Activated T-cell treated with anti-CD3 and anti-CD28 coated beads, Interleukin-2, amount 50 U/mL, for 1 hour (primary cell): ENCODE measurements at places on chromosomes 6 and 20.

- peak; percentile 48 for DNase-seq
Measured at GRCh38 chr6:26215585-26216358, 128.5 kb downstream of the HFE start.

- no peak for DNase-seq
Measured at GRCh38 chr6:10518557-10519407, 2.4 kb upstream of the GCNT2 start.

- no peak for DNase-seq
Measured at GRCh38 chr20:48286601-48287000, 501.3 kb upstream of the SULF2 start.

DNA sequence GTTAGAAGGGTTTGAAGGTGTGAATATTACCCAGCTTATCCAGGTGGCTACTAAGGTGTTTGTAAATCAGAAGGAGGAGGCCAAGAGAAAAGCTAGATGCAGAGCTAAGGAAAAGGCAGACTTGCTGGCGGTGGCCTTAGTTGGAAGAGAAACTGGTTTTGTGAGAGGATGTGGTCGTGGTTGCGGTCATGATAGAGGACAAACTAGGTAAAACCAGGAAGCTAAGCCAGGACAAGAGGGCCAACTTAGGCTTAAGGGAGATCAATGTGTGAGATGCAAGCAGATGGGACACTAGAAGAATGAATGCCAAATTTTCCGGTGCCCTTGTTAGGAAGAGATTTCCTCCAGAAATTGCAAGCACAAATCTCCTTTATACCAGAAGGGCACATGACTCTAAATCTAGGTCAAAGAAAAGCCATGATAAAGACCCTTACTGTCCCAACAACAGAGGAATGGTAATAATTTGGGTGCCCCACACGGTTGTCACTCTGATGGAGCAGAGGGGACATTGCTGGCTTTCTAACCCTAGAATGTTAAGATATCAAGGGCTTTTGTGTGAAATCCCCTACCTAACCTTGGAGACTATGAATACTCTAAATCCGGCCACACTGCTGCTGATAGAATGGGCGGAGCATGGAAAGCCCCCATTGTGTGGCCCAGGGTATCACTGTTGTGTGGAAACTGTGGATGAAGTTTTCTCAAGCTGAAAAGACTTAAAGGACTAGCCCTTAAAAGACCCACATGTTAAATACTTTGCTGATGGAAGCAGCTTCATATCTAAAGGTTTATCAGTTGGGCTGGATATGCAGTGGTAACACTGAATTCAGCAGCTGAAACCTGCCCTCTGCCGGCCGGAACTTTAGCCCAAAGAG lies 7.8 kb downstream of the IL22RA2 start:
- peak; percentile 37 for DNase-seq

DNA sequence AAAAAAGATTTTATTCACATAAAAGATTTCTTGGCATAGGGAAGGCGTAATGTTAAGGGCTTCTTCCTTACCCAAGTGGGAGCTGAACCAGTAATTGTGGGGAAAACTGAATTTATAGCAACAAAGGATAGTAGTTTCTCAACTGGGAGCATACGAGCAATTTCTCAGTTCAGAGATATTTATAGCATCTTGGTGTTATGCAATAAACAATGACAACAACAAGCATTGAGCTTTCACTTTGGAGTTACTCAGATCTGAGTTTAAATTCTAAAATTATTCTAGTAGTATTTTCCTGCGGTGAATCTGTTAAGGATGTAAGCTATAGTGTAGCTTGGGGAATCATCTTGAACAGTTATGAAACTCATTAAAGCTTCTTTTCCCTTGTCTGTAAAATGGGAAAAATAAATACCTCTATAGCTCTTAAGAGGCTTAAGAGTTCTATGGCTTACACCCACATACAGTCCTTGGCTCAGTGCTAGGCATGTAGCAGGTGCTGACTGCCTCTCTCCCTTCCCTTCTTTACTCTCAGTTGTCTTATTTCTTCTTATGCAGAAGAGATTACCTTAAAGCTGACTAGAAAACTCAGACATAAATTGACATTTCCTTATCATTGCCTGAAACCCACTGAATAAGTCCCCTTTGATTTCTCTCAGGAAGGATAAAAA lies 58.8 kb downstream of the SAMD5 start:
- DNase-seq = no peak

- peak; percentile 26 for DNase-seq
Measured at GRCh38 chr6:153131037-153131981, at the start of gene RGS17. Gene RGS17, minus strand, starts transcription at chr6:153131282. Its CDS starts 87,264 bp downstream, at chr6:153044018.

DNA sequence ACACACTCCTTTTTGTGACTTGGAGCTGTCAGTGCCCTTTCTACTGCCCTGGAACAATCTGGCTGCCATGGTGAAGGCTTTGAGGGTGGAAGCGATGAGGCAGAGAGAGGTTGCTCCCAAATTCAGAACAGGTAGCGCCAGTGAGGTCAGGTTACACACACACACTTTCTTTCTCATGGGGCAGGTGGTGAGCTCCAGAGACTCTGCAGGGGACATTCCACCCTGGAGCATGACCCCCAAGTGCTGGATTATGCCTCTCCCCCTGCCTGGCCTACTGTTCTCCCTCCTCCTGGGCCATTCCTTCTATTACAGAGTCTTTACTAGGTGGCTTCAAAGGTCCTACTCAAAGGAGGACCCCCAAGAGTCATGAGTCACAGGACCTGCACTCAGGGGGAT lies 98.0 kb downstream of the EYA2 start:
- DNase-seq = no peak

- DNase-seq = peak; percentile 46
Measured at GRCh38 chr6:7138921-7139358, 31.2 kb downstream of the RREB1 start.

- DNase-seq = no peak
Measured at GRCh38 chr20:5657190-5657875, 92.9 kb upstream of the SHLD1 start.

DNA sequence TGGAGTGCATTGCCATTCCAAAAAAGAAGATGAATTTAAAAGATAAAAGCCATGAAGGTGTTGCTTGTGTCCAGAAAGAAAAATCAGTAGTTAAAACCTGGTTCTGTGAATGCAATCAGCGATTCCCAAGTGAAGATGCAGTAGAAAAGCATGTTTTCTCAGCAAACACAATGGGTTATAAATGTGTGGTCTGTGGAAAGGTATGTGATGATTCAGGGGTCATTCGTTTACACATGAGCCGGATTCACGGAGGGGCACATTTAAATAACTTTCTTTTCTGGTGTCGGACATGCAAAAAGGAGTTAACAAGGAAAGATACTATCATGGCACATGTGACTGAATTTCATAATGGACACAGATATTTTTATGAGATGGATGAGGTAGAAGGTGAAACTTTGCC lies 24.7 kb upstream of the BAG2 start:
- DNase-seq = no peak

- DNase-seq = no peak
Measured at GRCh38 chr6:37607944-37608343, 89.7 kb downstream of the MDGA1 start.

DNA sequence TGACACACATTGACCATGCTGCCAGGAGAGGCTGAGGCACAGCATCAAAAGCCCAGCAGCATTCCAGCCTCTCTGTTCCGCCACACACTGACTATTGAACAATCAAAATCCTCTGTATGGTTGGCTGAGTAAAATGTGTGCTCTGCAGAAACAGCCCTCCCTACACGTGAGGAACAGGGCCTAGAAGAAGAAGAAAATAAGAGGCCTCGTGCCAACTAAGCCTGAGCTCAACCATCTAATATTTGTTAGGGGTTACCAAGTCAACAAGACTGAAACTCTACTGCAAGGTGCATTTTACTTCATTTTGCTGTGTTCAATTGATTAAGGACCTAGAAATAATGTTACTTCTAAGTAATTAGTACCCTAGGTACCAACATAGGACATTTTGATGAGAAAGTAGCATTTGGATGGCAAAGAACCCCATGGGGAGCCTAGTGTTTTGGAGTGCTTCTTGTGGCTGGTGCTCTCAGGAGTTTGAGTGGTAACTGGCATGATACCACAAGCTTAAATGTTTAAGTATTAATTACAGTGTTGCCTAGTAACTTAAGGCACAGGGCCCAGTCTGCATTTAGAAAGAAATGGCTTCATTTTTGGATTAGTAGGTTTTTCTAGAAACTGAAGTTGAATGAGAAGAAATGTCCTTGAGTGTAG lies 146.6 kb upstream of the PLN start:
- DNase-seq = no peak

GRCh38 chr6:154471609-154472362 lies 38.7 kb downstream of the CNKSR3 start:
- DNase-seq = no peak

GRCh38 chr20:5780846-5781217 lies 30.6 kb downstream of the SHLD1 start:
- no peak for DNase-seq

DNA sequence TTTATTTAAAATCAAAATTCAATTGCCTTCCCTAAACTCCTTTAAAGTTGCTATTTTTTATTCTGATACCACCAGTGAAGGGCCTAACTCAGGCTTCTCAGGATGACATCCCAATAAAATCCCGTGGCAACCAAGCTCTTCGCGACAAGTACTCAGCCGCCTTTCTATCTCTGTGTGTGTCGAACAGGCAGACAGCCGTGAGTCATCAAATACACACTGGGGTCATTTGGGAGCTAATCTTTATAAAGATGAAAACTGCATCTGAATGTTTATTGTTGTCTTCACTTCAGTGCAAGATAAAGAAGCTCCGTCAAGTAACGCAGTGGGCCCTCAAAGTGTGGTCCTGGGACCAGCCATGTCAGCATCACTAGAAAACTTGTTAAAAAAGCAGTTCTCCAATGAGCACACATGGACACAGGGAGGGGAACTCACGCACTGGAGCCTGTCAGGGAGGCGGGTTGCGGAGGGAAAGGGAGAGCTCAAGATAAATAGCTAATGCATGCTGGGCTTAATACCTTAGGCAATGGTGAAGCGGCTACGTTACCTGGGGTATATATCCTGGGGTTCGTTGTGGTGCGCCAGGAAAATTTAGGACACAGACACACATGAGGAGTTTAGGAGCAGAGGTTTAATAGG lies 119.3 kb downstream of the RNF144B start:
- no peak for DNase-seq

- DNase-seq = no peak
Measured at GRCh38 chr20:8457978-8458377, 325.9 kb downstream of the PLCB1 start.
